ENCODE measurements at places on chromosomes 1 and 21.

DNA sequence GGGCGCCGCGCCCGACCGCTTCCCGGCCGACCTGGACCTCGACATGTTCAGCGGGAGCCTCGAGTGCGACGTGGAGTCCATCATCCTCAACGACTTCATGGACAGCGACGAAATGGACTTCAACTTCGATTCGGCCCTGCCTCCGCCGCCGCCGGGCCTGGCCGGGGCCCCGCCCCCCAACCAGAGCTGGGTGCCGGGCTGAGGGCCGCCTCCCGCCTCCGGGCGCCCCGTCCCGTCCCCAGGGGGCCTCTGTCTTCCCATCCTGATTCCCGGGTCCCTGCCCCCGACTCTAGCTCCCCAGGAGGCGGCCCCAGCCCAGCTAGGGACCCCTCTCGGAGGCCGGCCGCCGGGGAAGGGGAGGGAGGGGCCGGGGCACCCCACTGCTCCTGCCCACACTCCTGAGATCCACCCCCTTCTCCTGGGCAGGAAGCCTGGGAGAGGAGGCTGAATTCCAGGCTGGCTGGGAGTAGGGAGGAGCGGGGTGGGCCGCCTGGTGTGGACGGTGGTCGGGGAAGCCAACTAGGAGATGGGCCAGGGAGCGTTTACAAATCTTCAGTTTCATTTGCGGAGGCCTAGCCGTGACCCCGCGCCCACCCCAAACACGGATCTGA is 21.4 kb downstream of the FOXO6 start:
- DNase-seq = no peak

- no peak for DNase-seq
Observed at GRCh38 chr1:230215529-230215928, 148.5 kb downstream of the GALNT2 start.

DNA sequence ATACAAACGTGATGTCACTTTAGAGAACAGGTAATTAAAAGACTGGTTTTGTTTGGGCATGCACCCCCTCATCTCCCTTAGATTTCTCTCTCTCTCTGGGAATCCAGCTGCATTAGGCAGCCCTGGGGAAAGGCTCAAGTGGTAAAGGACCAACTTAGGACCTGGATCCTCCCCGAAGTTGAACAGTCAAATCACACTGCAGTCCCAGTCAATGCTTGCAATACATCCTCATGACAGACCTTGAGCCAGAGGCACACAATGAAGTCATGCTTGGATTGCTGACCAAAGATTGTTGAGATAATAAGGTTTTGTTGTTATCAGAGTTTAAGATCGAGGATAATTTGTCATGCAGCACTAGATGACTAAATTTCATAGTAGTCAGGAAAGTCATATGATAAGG is 1285.8 kb upstream of the NCAM2 start:
- DNase-seq = no peak

GRCh38 chr1:60563777-60564535 is 490.4 kb upstream of the C1orf87 start:
- no peak for DNase-seq

- DNase-seq = no peak
Observed at GRCh38 chr1:5430136-5430535, 562.1 kb downstream of the NPHP4 start.

DNA sequence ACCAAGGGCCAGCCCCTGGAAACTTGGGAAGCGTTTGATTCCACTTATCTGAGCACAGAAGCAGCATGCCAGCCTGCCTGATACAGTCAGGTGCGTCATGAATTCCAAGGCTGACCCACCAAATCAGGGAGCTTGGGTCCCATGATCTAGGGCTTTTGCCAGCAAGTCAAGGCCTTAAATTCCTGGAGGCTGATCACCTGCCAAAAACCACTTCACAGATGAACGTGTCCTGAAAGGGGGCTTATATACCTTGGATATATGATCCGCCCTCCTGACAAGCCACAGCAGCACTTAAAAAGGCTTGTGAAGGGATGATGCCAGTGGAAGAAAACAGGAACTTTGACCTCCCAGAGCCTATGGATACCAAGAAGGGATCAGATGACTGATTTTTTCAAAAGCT is 24.0 kb upstream of the CLIC6 start:
- no peak for DNase-seq

GRCh38 chr21:32658524-32658923 is 46.3 kb upstream of the CFAP298 start:
- DNase-seq = no peak

DNA sequence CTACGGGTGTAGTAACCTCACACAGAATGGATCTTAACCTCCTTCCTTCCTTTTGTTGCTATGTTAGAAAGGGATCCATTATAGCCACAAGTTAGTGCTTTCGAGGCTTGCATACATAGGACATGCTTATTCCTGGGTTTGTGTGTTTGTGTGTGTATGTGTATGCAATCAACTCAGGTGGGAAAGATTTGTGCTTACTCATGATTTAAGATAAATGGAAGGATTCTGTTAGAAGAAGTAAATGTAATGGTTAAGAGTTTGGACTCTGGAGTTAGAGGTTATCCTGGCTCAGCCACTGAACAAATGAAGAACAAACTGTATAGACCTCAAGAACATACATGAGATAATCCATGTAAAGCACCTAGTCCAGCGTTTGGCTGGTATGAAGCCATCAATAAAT is 28.8 kb downstream of the BTG3 start:
- DNase-seq = no peak

GRCh38 chr1:47449822-47450552 is 12.1 kb downstream of the FOXD2 start:
- no peak for DNase-seq

DNA sequence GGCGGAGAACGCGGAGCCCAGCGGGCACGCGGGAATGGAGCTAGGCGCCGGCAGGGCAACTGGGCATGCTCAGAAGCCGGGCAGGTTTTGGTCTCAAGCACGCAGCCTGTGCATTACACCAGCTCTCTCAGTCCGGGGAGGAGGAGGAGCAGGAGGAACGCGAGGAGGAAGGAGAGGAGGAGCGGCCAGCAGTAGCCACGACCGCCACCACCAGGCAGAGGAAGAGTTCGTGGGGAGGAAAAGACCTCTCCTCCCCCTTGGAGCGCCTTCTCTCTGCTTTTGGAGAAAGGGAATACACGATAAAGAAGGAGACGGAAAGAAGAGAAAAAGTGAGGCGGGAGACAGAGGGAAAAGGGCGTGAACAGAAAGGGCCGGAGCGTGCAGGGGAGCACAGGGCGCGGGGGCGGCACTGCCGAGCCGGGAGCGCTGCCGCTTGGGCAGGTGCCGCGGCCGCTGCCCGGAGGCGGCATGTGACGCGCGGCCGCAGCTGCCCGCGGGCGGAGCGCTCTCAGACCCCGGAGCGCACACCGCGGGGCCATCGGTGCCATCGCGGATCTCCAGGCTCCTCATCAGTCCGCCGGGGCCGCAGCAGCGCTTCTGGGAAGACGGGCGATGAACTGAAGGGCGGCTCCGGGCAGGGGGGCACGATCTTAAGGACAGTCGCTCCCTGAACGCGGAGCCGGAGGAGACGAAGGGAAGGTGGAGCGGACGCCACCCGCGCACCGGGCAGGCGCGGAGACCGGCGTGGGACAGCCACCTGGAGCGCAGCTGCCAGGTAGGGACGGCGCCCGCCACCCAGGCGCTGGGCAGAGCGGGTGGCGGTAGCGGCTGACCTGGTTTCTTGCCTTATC is at the start of gene CHRM3:
CHRM3 (plus strand) TSS at position 116 of the 851 bp plus-strand sequence. CDS start 520,884 bp downstream, outside the sequence.
- peak; percentile 48 for DNase-seq

GRCh38 chr21:45184869-45185268 is 102.8 kb downstream of the POFUT2 start:
- no peak for DNase-seq

DNA sequence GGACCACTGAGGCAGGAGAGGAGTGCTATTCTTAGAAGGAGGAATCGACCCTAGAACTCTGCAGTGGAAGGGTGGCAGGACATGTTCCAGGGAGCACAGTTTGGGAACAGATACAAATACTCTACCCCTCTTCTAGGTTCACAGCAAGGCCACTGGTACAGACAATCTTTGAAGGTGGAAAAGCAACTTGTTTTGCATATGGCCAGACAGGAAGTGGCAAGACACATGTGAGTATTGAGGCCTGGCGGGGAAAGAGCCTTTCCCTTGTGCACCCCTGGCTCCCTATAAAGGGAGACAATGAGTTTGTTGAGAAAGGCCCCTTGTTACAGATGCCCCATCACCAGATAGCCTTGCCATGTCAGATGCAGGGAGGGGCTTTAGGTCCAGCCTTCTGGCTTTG is 17.8 kb downstream of the KIF2C start:
- DNase-seq = no peak

- DNase-seq = peak; percentile 88
Observed at GRCh38 chr1:116847688-116848531, 61.8 kb upstream of the PTGFRN start.

DNA sequence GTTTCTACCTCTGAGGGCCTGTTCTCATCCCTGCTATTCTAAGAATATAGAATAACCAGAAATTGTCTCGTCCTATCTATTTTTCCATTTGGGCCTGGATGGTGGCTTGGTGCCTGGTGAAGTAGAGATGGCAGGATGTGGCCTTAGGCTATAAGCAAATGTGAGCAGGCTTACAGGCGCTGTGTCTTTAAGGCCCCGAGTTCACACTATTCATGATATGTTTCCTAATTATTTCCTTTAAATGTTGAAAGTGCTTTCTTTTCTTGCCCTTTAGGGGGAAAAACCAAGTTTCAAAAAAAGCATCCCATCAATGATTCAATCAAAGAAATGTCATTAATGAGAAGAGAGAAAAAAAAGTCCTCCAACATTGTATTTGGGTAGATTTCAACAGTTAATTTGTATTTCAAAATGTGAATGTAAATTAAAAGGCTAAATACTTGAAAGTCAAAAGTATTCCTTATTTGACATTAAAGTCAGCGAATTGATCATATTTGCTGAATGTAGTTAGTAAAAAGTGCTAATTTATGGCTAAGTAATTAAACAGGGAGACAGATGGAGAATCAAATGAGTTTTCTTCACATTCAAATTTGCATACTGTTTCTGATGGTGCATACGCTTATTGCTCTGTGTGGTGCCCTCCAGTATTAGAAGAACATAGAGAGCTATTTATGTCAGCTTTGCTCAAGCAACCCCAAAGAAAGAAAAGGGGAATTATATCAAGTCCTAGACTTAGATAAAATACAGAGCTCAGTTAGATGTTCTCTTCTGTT is 34.0 kb upstream of the HUNK start:
- no peak for DNase-seq
